Stimulated activated CD8-positive, alpha-beta memory T cell treated with anti-CD3 and anti-CD28 coated beads, Interleukin-12 subunit alpha, Interleukin-12 subunit beta, amount 100 ng/mL, for 1 hour (primary cell): ENCODE measurements at places on chromosomes 1 and 21.

DNA sequence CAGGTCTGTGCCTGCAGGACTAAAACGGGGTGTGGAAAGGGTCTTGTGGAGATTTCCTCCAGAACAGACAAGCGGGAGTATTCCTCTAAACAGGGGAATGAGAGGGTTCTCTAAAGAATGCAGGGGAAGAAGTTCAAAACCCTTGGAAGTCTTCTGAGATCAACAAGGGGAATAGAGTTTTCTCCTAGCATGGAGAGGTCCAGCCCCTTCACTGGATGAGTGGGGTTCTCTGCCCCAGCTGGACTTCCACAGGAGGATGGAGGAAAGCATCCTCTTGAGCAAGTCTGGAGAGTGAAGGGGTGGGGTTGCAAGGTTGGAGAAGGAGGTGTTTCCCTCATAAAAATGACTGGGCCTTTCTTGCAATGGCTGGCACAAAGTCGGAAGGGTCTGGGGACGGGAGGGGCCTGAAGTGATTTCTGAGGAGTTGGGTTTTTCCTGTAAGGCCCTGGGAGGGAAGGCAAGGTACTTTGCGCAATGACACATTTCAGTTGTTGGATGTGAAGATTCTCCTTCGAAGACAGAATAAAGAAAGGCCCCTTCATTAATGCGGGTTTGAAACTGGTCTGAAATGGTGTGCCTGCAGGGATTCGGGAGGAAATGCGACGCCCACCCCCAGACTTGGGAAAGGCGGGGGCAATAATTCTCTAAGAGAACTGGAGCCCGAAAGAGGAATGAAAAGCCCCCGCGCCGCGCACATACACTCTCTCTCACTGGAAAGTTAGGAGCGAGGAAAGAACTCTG lies 884 bp downstream of the SPATA6 start:
- DNase-seq = no peak

DNA sequence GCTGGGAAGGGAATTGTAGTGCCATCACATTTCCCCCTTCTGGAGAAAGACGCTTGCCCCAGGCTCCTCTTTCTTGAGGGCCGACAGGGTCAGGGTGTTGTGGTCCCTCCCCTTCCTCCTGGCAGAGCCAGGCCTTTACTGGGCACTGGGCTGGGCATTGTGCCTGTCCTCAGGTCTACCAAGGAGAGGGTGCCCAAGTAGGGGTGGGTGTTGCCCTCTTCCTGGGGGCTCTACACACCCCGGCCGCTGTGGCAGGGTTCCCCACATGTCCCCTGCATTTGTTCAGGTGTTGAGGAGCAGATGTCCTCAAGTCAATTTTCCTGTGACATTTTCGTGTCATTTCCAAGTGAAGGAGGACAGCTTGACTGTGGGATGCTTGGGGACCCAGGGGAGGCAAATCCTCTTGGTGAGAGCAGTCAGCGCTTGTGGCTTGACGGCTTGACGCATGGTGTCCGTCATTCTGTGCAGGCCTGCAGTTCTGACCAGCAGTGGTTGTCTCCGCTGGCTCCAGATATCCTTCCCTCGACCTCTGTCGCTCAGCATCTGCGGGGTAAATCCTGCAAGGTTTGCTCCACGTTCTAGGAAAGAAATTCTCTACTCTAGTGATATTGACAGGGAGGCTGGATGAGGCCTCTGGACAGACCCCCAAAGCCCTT lies 181.9 kb upstream of the VAMP3 start:
- no peak for DNase-seq

DNA sequence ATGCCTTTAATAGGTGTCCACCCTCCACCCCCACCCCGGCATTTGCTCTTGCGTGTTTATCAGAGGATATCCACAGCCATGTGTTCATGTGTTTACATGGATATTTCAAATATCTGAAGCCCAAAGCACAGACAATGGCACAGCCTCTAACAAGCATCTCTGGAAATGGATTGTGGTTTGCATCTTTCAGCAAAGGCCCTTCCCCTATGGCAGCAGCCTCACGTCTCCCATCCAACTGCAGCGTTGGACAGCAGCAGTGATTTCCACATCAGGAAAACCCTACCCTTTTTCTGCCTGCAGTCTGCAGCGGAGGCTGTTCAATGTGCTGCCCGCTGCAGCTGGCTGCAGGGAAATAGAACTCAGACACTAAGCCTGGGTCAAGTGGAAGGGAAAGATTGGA lies 1.6 kb downstream of the RASSF5 start:
- no peak for DNase-seq

DNA sequence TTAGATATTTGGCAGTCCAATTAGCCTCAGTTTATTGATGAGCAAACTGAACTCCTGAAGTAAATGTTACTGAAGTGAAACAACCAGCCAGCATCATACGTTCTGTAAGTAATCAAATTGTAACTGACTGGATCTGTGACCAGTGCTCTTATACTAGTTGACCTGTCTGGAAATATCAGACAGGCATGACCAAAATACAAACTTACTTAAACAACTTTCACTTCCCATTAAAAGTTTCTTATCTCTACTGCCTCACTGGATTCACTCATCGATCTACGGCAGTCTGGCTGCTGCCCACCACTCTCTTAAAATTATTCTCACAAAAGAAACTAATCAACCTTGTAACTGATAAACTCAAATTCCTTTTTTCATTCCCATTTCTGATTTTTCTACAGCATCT lies 56.4 kb downstream of the WDR3 start:
- no peak for DNase-seq

DNA sequence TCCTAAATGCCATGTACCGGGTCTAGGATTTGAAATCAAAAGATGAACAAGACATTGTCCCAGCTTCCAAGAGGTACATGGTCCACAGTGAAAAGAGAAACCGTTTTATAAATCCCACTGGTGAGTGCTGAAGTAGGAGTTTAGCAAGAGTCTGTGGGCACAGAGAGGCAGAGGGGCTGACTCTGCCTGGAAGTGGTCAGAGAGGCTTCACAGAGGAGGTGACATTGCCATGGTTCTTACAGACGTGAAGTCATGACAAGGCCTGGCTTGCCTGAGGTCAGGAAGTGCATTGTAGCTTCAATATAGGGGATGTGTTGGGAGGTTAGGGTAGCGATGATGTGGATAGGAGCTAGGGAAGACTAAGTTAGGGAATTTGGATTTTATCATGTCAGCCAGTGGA lies 28.4 kb downstream of the MAPKAPK2 start:
- DNase-seq = no peak

GRCh38 chr1:225816643-225817538 lies 7.0 kb downstream of the EPHX1 start:
- no peak for DNase-seq

DNA sequence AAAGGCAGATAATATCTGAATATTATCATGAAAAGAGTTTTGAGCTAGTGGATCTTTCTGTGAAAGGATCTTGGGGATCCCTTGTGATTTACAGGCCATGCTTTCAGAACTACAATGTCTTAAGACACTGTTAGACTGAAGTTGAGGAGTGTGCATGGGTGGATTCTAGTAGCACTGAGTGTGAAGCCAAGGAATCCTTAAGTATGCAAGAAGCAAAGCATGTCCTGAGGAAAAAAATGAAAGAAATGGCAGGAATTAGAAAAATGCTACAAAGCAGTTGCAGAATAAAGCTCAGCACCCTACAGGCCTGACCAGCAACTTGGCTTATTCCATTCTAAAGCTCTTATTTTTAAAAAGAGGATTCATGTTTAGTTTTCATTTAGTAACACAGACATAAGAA lies 11.9 kb downstream of the STX6 start:
- no peak for DNase-seq

- DNase-seq = no peak
These were observed at the start of gene GBP3 for GRCh38 chr1:89022167-89022959. GBP3 (minus strand) TSS chr1:89022866; CDS start chr1:89020721, 2,145 bp downstream.

DNA sequence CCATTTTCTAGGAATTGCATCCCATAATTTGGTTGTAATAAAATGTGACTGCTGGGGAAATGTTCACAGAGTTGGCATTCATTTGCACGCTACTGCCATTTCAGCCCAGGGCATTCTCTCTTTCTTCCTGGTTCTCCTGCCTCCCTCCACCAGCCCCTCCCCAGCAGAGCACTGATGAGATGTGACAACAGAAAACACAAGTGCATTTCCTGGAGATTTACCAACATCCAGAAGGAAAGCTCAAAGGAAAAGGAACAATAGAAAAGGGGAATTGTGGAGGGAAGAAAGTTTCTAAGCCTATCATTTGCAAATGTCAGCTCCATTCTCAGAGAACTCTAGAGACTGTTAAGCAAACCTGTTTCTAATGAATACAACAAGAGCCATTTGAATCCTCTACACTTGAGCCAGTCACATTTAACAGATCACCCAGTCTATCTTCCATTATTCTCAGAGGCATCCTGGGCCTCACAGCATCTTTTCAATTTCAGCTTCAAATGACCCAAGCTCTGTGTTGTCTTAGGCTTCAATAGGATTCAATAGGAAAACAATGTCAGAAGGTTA lies 395.6 kb upstream of the PBX1 start:
- DNase-seq = no peak

GRCh38 chr1:235601104-235601503 lies 48.5 kb downstream of the GNG4 start:
- DNase-seq = no peak

DNA sequence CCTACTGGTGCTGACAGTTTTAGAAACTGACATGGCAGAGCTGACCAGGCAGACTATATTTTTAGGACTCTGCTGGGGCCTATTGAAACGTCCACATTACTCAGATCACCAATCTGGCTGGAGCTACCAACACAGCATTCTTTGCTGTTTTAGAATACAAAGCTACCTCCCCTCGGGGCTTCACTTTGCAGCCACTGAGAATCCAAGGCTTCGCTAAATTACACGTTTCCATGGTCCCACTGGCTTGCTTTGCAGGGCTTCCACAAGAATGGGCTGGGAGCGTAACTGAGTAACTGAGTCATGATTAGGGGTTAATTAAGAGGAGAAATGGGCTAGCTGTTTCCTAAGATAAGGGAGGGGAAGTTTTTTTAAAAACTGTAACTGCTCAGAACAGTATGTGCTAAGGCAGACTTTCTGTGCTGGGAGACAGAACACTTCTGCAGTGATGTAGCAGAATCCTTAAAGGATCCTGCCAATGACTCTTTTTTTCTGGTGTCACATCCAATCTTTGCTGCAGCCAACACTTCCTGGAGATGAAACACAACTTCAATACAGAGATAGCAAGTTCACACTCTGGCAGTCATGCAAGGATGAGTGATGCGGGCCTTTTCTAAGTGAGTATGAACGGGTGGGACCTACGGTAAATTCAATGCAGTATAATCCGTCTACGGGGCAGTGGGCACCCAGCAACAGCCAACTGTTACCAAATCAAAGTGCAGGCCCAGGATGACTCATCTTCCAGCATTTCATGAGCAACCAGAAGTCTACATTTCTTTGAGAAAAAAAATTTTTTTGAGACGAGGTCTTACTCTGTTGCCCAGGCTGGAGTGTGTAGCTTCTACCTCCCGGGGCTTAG lies 21.5 kb downstream of the NDUFS5 start:
- no peak for DNase-seq

- DNase-seq = no peak
These were observed 4.4 kb upstream of the PGBD5 start for GRCh38 chr1:230430499-230430898.

DNA sequence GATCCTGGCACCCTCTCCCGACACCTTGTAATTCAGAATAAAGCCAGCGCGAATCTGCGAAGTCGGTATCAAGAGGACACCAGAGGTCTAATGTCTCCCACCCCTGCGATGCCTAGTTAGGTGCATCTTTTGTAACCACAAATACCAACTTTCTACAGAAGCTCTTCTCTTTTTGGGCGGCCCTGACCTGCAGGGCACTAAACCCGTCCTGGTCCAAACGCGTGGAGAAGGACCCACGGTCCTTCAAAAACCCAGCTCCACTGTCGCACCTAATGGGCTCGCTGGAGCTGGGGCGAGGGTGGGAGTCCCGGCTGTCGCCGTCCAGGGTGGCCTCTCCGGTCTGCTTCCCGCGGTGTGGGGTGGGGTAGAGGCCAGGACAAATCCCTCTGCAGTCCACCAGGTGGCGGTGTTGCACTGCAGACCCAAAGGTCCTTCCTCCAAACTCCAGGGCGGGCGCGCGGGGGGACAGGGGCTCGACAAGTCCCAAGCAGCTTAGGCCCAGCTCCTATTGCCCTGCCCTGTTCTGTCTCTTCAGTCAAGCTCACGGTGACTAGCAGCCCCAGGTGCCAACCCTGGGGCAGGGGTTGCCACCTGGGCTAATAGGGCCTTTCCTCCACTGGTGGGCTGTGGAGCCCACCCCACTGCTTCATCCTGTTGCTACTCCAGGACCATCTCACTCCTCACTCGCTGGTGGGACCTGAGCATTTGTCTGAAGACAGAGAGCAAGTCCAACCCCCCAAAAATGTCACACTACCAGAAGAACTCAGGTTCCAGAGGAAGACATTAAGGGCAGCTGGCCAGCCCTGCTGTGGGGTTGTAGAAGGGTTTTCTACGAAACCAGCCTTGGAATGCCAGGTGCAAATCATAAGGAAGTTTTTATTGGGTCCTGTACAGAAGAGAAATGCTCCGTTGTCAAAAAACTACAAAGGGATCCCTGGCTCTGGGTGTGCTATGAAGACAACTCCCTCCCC lies 2.8 kb downstream of the HES3 start:
- peak; percentile 74 for DNase-seq

DNA sequence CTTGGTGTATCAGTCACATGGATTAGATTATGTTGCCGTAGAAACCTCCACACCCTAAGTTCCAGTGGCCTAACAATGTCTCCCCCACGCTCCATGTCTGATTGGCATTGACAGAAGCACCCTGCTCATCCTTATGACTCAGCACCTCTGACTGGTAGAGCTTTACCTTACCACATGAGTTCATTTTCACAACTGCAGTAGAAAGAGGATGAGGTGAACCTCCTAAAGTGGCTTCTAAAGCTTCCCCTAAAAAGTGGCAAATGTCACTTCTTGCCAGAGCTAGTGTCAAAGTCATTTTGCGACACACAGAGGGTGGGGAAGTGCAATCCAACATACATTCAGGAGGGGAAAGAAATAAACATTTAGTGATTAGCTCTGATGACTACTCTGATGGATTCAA lies 30.6 kb upstream of the LYPD8 start:
- DNase-seq = no peak

- DNase-seq = no peak
These were observed 46.6 kb downstream of the SSBP3 start for GRCh38 chr1:54359393-54360162.

- DNase-seq = peak; percentile 83
These were observed 6.6 kb downstream of the CBR3 start for GRCh38 chr21:36141513-36141925.

- DNase-seq = no peak
These were observed 15.2 kb downstream of the F3 start for GRCh38 chr1:94526152-94526980.

- DNase-seq = no peak
These were observed 42.4 kb upstream of the HP1BP3 start for GRCh38 chr1:20829531-20829930.

DNA sequence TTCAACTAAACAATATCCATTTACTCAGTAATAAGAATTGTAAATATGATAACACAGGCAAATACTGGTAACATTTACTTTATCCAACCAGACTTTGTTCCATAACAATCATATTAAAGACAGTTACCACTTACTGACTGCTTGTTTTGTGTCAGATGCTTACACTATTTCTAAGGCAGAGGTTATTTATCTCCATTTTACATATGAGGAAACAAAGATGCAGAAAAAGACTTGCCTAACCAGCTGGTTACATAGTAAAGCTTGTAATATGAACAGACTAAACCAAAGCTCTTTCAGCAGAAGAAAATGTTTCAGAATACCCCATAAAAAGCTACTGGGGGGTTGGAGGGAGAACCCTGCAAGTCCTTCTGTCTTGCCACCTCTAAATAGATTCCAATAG lies 180.1 kb downstream of the EIF4G3 start:
- no peak for DNase-seq
